Left ventricle myocardium superior (tissue), 1 donor: ENCODE measurements at places on chromosomes 2 and 18. TPM values are rescaled to one million over a fixed set of nuclear protein-coding genes. Genes with fewer than 3 reads are reported as not detected.

Gene PAX3
- not detected for total RNA-seq

Gene RAPH1
- total RNA-seq: 13.8 TPM

DNA sequence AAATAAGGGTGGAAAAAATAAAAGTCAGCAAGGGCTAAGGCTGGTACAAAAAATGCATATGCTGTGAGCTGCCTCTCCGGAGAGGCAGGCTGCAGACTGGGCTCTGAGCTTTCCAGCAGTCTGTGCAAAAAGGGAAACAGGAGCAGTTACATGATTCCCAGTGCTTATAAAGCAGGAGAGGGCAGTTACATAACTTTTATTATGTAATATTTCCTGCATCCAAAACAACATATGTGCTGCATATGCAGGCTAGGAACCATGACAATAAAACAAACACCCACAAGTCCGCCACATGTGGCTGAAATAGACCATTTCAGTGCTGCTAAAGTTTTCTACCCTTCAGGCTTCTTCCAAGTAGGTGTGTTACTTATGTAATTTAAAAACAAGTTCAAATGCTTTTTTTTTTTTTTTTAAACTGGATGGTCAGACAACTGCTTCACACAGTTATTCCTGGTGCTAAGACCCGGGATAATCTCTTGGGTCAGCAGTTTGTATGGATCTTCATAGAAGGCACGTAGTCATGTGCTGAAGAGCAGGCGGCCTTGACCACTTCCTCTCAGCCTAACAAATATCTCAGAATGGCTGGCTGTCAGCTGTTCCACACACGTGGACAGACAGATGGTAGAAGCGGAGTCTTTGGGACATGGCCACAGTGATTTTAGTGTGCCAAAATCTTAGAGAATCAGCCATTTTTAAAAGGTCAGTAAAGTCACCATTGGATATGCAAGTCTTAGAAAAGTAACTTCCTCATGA lies 43.5 kb downstream of the ARMC9 start:
- DNase-seq: no peak

Gene OSGEPL1
- total RNA-seq: 12.6 TPM

Gene CTAGE1
- total RNA-seq: not detected

GRCh38 chr18:46163091-46163490 lies 58.9 kb downstream of the HAUS1 start:
- no peak for DNase-seq

DNA sequence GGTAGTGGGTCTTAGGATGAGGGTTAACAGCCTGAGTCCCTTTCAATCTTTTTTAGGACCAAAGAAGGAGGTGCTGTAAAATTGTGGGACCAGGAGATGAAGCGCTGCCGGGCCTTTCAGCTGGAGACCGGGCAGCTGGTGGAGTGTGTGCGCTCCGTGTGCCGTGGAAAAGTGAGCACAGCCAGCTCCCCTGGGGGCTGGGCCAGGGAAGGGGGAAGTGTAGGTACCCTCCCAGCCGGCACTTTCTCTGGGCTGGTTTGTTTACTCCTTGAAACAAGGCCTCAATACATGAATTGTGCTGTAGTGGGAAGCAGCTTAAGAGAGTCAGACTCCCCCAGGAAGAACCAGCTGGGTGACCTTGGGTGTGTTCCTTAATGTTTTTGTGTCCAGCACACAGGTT lies 90.1 kb downstream of the RTN4 start:
- no peak for DNase-seq

- DNase-seq: no peak
These were observed 417.0 kb downstream of the EIPR1 start for GRCh38 chr2:2960441-2961133.
